ENCODE measurements at places on chromosomes 12 and 14.
A peak's percentile ranks its signal among the peaks of the same experiment; 100 is the strongest.

GRCh38 chr12:122097927-122098756 lies 19.6 kb downstream of the MLXIP start:
- peak; percentile 75 for DNase-seq

DNA sequence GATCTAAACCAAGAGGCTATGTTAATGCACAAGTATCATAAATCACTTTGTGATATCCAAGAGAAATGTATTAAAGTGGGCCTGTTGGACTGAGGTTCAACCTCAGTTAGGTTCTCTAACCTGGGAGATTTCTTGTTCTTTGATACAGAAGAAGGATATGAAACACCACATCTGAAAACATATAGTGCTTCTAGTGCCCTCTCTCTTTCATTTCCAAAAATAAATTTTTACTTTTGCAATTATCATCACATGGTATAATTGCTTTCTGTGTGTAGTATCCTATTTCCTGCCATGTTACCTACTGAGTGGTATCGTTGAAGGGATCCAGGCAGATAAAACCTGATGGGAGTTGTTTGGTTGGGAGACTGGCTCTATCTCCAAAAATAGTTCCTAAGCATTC lies 264.9 kb downstream of the CCER1 start:
- no peak for DNase-seq

GRCh38 chr14:89507521-89507920 lies 90.5 kb upstream of the FOXN3 start:
- DNase-seq = no peak

DNA sequence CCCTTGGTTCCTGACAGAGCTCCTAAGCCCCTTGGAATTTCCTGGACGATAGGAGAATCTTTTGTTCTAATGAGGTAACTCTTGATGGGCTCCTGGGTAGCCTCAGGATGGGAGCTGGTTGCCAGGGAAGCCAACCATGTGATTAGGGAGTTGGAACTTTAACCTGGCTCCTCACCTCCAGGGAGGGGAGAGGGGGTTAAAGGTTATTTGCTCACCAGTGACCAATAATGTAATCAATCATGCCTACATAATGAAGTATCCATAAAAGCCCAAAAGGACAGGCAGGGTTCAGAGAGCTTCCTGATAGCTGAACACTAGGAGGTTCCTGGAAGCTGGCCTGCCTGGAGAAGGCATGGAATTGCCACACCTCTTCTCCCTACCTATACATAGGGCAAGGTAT lies 6.2 kb upstream of the CNOT2 start:
- DNase-seq = no peak

DNA sequence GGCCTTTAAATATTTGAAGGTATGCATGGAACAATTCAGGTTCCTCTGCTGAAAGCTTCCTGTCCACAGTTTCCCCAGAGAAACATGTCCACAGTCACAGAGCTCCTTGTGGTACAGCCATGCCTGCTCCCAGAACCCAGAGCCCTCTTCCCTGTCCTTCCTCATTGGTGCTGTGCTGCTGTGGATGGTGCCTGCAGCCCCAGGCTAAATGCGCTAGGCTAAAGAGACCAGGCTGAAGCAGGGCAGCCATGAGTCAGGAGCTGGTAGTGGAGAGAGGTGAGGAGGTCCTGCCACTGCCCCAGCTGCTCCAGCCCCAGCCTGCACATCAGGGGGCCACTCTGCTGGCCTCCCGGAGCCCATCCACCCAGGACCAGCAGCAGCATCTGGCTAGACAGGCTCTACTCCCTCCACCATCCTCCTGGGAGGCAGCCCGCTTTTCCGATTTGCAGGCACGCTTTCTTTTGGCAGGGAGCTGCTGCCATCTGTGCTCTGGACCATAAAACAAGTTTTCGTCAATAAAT lies 65.4 kb upstream of the DDX11 start:
- DNase-seq = no peak

DNA sequence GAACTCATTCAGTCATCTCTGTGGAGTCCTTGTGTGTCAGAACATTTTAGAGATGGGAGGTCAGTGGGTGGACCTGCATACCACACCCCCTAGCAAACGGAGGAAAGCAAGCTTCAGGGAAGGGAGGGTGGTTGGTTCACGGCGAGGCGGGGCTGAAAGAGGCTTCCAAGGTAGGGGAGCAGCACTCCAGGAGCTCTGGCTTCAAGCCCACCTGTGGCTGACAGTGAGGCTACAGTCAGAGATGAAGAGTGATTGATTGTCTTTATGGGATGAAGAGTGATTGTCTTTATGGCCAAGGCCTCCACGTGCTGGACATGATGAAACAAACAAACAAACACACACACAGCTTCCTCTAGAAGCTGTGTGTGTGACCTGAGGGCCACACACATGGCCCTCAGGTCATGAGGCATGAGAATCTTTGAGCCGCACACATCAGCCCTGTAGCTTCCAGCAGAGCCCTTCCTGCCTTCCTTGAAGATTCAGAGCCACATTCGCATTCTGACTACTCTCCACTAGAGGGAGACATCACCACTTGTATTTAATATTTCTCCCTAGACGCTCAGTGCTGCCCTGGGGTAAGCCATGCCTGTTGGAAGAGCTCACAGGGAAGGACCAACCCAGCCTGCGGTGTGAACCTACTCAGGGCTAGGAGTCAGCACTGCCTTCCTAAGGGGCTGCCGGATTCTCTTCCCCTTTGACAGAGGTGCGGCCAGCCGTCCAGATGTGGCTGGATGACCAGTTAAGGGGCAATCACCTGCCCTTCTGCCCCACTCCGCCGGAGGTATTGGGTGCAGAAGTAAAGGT lies 54.4 kb upstream of the KCNA1 start:
- DNase-seq = no peak

- no peak for DNase-seq
Measured at GRCh38 chr14:66315548-66315947, 170.6 kb upstream of the CCDC196 start.

DNA sequence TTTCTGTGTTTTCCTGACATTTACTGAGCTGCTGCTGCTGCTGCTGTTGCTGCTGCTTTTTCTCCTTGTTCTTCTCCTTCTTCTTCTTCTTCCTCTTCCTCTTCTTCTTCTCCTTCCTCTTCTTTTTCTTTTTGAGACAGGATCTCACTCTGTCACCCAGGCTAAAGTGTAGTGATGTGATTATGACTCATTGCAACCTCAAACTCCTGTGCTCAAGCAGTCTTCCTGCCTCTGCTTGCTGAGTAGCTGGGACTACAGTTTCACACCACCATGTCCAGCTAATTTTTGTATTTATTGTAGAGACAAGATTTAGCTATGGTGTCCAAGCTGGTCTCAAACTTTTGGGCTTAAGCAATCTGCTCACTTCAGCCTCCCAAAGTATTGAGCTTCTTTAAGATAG lies 95.8 kb downstream of the TMTC3 start:
- no peak for DNase-seq

DNA sequence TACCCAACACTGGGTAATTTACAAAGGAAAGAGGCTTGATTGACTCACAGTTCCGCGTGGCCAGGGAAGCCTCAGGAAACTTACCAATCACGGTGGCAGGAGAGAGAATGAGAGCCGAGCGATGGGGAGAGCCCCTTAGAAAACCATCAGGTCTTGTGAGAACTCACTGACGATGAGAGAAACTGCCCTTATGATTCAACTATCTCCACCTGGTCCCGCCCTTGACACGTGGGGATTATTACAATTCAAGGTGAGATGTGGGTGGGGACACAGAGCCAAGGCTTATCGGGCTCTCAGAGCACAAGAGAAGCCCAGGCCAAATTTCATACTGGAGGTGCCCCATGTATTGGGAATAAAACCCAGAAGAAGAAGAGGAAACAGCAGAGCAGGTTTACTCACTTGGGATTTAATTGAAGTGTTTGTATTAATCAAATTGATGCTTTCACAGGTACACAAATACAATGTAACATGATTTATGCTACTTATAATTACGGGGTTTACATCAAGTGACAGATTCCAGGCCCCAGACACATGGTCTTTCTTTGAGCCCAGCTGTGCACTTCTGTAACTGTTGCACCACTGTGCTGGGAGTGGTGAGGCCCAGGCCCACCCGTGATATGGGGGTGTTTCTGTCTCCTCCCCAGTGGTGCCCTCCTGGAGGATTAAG lies 8.2 kb upstream of the CCDC85C start:
- no peak for DNase-seq

GRCh38 chr14:102481791-102482238 lies 27.8 kb downstream of the ANKRD9 start:
- peak; percentile 30 for DNase-seq

DNA sequence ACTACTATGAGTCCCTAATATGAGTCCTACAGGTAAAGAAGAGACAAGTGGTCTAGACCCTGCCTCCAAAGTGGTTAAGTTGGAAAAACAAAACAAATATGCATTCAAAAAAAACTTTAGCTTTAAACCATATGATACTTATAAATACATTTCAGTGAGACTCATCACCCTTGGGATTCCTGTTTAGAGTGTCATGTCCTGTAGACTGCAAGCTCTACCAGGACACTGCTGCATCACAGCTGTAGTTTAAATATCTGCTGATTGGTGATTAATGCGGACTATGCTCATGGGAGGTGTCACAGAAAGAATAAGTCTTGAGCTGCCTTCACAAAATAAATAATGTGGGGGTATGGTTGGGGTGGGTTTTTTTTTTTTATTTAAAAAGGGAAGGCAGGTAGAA lies 8.8 kb upstream of the LGR5 start:
- DNase-seq = no peak

DNA sequence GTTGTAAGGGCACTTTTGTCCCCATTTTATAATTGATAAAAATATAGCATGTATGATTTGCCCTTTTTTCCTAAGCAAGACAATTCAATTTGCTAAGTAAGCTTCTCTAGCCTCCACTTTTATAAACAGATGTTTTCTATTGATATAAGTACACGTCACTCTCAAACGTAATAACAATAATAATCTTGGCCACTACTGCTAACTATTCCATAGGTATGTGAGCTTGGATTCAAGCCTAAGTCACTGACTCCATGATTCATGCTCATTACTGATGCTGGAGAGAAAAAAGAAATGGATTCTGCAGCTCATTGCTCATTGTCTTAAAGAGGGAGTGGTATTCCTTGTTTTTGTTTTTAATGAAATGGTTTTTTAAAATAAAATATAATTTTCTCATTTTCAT lies 661.0 kb downstream of the GALC start:
- no peak for DNase-seq

GRCh38 chr12:77401064-77401769 lies 335.8 kb upstream of the E2F7 start:
- DNase-seq = no peak

GRCh38 chr12:120710031-120710804 lies at the start of gene UNC119B:
Gene UNC119B (plus strand): TSS chr12:120710458. CDS start chr12:120710475, 17 bp downstream.
- peak; percentile 68 for DNase-seq

DNA sequence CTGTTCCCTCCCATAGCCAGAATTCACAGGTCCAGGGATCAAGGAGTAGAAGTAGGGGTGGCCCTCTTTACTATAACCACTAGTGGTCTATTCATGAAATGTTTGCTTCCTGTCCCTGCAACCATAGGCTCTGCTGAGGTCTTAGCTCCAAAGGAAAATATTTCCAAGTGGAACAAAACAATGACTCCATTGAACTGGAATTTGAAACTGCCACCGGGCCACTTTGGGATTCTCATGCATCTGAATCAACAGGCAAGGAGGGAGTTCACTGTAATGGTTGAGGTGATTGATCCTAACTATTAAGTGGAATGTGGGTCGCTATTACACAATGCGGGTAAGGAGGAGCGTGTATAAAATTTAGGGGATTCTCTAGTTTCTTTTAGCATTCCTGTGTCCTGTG lies 197.0 kb downstream of the ETNK1 start:
- no peak for DNase-seq

GRCh38 chr12:107092669-107093416 lies 506 bp downstream of the CRY1 start:
- peak; percentile 48 for DNase-seq

GRCh38 chr14:77158175-77158881 lies 16.7 kb upstream of the ZDHHC22 start:
- DNase-seq = peak; percentile 34

DNA sequence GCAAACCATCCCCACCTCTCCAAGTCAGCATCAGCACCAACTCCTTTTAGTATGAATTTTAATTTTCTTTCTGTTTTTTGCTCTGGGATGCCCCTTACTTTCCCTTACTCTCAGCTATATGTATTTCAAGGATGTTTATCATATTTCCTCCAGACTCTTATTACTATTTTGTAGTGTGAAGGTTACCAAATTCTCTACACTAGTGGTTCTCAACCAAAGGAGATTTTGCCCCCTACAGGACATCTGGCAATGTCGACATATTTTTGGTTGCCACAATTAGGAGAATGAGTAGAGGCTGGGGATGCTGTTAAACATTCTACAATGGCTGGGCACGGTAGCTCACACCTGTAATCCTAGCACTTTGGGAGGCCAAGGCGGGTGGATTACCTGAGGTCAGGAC lies 29.1 kb upstream of the SOS2 start:
- no peak for DNase-seq

GRCh38 chr12:56224954-56225353 lies 812 bp downstream of the NABP2 start:
- no peak for DNase-seq

DNA sequence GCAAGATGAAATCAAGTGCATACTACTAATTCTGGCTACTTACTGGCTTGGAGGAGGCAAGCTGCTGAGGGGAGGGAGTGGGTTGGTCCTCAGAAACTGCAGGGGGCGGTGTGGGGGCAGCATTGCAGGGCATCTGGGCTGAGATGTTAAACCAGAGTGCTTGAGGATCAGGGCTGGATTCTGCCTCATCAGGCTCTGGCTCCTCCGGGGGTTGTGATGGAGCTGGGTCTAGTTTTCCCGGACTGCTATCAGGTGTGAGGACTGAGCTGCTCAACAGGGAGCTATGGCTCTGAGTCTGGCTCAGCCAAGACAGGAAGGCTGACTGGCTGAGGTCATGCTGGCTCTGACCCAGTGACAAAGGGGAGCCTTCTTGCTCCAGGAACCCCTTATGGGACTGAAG lies 28.6 kb downstream of the BAZ2A start:
- no peak for DNase-seq

DNA sequence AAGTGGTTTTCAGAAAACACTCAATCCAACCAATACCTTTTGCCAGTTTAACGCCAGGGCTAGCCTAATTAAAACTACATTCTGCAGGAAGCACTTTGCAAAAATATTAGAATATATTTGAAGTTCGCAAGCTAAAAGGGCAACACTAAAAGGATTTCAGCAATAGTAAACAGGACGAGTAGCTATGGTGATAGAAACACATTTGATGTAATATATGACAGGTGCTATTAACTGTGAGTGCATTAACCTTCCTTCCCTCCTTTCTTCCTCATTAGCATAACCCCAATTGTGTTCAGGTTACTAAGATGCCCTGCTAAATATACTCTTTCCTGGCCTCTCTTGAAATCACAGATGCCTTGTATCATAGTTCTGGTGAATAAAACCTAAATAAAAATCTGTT lies 85.6 kb upstream of the TMCC3 start:
- DNase-seq = no peak

GRCh38 chr14:79419571-79420327 lies 791.6 kb downstream of the DIO2 start:
- DNase-seq = no peak

DNA sequence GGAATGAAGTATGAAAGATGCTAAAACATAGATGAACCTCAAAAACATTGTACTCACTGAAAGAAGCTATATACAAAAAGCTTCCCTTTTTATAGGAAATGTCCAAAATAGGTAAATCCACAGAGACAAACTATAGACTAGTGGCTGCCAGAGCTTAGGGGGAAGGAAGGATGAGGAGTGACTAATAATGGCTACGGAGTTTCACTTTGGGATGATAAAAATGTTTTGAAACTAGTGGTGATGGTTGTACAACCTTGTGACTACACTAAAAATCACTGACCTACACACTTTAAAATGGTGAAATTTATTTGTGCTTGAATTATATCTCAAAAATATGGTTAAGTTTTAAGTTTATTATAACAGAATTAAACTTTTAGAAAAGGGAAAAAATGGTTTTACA lies 37.1 kb upstream of the AMN1 start:
- DNase-seq = no peak
